ENCODE measurements at places on chromosomes 16 and 17.

GRCh38 chr16:27430923-27431484 lies 29.0 kb downstream of the IL21R start:
- DNase-seq = no peak
- H3K4me3 ChIP-seq = no peak overlapping the region
- no peaks in the 10 kb centered on the region for H3K36me3 ChIP-seq
- no peak overlapping the region for H3K27ac ChIP-seq

GRCh38 chr16:31529108-31529936 lies 1.6 kb downstream of the AHSP start:
- peak; percentile 10 for DNase-seq
- H3K4me3 ChIP-seq = peak overlapping the region; percentile 27
- peaks cover 45% of the 10 kb centered on the region for H3K27me3 ChIP-seq
- no peaks in the 10 kb centered on the region for H3K36me3 ChIP-seq
- H3K27ac ChIP-seq = no peak overlapping the region

DNA sequence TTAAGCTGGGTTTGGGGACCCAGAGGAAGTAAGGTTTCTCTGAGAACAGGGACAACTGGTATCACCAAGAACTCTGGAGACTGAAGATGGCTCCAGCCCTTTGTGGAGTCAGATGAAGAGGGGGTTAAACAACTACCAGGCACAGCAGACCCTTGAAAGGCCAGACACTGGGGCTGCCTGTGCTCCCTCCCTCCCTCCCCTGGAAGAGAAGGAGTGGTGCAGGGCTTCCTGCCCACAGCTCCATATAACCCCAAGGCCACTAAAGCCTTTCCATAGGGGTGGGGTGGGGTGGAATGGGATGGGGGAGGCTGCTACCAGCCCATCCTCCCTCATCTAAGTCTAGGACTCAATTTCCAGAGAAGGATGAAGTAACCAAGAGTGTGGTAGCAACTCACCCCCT lies 66.7 kb downstream of the CCDC182 start:
- no peaks in the 10 kb centered on the region for H3K4me1 ChIP-seq
- H3K4me3 ChIP-seq = no peak overlapping the region
- no peak overlapping the region for H3K27ac ChIP-seq
- no peak for DNase-seq
- no peaks in the 10 kb centered on the region for H3K36me3 ChIP-seq

DNA sequence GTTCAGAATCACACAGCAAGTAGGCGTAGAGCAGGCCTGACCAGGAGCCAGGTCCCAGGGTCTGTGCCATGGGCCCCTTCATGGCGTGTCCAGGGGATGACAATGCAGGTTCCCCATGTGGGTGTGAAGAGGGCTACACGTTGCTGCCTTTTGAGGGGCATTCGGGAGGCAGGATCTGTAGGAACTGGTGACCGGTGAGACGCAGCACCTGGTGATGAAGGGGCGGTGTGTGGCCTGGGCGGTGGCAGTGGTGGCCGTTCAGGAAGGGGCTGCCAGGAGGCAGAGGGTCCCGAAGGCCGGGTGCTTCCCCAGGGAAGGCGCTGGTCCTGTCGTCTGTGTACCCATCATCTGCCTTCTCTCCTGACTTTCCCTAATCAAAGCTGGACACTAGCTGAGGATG lies 34.6 kb downstream of the ZNF750 start:
- DNase-seq = no peak
- H3K27me3 ChIP-seq = no peaks in the 10 kb centered on the region
- no peaks in the 10 kb centered on the region for H3K4me1 ChIP-seq
- no peak overlapping the region for H3K4me3 ChIP-seq

- no peaks in the 10 kb centered on the region for H3K36me3 ChIP-seq
- peak; percentile 87 for DNase-seq
- H3K27ac ChIP-seq = no peak overlapping the region
- H3K4me1 ChIP-seq = peaks cover 15% of the 10 kb centered on the region
- H3K4me3 ChIP-seq = no peak overlapping the region
These were observed 17.3 kb upstream of the EEF2K start for GRCh38 chr16:22188595-22189442.
